ENCODE measurements at places on chromosomes 13 and 19.

DNA sequence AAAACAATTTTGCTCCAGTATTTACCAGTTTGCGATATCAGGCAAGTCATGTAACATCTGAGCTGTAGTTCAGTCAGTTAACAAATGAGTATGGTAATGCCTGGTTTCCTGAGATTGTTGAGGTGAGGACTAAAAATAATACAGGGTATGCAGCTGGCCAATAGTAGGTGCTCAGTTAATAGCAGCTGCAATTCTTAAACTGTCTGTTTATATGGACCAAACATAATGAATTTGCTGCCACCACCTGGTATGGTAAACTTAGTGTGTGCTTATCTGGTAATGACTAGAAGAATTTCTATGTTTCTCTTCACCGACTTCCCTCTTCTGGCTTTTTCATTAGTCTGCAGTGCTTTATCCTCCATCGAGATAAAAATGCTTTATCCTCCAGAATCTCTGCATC, 9.1 kb downstream of the ZMYM2 start:
- no peak for DNase-seq

DNA sequence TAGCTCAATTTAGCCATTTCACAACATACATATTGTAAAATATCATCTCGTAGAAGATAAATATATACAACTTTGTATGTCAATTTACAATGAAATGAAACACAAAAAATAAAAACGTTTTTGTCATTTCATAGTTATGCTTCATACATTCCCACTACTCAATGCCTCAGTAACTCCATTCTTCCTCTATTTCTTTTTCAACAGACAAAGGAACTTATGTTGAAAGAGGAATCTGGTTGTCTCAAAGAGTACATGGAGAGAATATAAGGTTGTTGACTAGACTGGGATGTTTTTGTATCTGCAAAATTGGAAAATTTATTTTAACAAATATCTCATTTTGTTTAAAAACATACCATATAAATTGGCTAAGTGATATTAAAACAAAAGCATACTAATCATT, 12.8 kb downstream of the KCTD12 start:
- no peak for DNase-seq

DNA sequence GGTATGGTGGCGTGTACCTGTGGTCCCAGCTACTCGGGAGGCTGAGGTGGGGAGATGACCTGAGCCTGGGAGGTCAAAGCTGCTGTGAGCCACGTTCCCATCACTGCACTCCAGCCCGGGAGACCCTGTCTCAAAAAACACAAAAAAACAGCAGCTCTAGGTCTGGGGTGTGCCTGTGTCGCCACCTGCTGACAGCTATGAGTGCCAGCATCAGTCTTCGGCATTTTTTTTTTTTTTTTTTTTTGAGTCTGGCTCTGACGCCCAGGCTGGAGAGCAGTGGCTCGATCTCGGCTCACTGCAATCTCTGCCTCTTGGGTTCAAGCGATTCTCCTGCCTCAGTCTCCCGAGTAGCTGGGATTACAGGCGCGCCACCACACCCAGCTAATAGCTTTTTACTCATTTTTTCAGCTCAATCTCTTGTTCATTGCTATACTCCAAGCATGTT, 10.1 kb downstream of the AP2S1 start:
- DNase-seq, result no peak

- DNase-seq, result no peak
Observed at GRCh38 chr19:34229721-34230120, 24.6 kb upstream of the GARRE1 start.

GRCh38 chr13:111017755-111018459, 97.2 kb upstream of the ARHGEF7 start:
- DNase-seq, result no peak

GRCh38 chr13:20847296-20847695, 55.2 kb downstream of the XPO4 start:
- DNase-seq, result no peak

GRCh38 chr13:75255147-75255546, 226.8 kb downstream of the TBC1D4 start:
- no peak for DNase-seq

- DNase-seq, result no peak
Observed at GRCh38 chr19:32407004-32407992, 1.7 kb downstream of the DPY19L3 start.

DNA sequence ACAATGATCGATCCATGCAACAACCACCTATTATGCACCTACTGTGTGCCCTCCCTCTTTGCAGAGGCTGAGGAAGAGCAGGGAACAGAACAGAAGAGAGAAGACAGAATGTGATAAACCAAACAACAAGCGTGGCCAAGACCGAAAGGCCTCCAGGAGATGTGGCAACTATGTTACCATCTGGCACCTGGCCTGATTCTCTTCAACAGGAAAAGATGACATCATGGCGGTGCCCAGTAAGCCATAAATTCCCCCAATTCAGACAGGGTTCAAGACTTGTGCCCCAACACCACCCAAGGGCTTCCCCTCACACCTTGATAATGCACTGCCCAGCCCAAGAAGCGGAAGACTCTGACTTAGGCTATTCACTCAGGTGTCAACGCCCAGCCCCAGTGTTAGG, 44.3 kb downstream of the SLC7A1 start:
- no peak for DNase-seq

GRCh38 chr19:43636121-43636683, 3.4 kb downstream of the CADM4 start:
- no peak for DNase-seq

DNA sequence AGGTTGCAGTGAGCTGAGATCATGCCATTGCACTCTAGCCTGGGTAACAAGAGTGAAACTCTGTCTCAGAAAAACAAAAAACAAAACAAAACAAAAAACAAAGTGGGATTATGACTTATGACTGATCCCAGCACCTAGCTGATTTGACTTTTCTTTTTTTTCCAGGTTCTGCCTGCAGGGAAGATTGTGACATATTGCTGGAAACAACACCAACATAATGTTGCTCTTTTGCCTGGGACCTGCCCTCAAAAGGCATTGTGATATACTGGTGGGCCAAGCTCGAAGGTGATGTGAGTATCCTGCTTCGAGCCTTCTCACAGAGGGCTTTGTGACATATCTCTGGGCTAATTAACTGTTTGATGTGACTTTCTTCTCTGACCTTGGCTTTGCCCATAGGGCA, 42.0 kb upstream of the ZNF43 start:
- no peak for DNase-seq
